ENCODE measurements at places on chromosomes 1 and 21.

GRCh38 chr1:57798543-57798942, 374.7 kb upstream of the DAB1 start:
- DNase-seq: no peak

DNA sequence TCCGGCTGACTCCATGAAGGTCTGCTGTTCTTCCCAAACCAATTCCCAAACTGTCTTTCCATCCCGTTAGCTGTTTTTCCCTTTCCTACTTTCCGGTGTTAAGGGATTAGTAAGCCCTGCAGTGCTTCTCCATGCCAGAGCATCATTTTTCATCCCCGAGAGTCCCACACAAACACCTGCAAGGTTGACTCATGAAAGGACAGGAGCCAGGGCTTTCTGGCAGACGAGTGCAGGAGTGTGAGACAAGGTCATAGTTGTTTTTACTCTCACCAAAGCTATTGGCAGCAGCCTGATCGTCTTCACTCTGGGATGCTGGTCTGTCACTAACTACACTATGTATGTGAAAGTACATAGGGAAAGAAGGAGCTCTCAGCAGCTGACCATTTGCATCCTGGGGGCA, 10.2 kb upstream of the BECN2 start:
- DNase-seq: no peak

DNA sequence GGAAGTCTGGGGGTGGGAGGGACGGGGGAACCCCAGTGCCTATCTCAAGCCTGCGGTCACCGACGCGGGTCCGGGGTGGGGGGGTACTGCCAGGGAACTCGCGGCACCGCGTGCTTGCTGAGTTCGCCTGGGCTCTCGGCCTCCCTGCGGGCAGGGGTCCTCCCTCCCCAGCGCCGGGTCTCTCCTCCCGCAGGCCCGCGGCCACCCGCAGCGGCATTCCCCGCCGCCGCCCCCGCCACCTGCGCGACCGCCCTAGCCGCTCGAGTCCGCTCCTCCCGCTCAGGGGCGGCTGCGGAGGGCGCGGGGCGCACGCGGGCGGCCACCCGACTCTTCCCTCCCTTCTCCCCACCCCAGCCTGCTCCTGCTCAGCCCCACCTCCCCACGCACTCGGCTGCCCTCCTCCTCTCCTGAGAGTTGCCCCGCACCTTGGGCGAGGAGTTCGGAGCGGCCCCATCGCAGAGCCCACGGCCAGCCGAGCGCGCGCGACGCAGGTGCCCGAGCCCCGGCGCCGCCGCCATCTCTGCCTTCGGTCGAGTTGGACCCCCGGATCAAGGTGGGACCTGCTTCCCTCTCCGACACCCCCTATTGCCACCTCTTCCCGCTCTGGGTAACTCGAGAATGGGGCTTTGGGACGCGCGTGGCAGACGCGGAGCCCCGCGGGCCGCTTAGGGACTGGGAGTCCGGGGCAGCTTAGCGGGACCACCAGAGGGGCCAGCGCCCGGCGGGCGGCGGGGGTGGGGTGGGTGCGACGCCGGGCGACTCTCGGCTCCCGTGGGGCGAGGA, 105.0 kb downstream of the LEPR start:
- no peak for DNase-seq

DNA sequence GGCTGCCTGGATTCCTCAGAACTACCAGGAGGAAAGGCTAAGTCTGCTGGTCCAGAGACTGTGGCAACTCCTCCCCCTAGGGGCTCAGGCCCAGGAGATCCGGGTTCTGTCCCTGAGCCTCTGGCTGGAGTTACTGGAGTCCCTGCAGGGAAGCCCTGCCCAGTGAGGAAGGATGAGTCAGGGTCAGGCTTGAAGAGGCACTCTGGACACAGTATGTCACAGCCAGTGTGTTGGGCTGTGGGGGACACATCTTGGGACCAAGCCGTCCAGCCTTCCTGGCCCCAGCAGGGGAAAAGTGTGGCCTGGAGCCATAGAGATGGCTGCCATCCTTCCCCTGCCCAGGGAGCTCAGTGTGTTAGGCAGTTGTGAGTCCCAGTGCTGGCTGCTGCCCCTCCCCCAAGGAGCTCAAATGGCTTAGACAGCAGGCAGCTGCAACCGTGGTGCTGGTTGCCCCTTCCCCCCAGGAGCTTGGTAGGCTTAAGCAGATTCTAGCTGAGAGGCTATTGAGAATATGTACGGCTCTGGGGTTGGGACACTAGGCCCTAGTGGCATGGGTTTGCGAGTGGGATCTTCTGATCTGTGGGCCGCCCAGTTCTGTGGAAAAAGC, 28.2 kb upstream of the RABGAP1L start:
- no peak for DNase-seq

GRCh38 chr1:38101037-38101785, 54.6 kb upstream of the POU3F1 start:
- DNase-seq: no peak
